T47D (cell line): ENCODE measurements at places on chromosomes 4 and X.

GRCh38 chr4:189048119-189048518 lies 892.6 kb upstream of the FRG1 start:
- no peak for DNase-seq

- DNase-seq: no peak
Measured at GRCh38 chr4:109497511-109497910, 62.5 kb upstream of the MCUB start.

DNA sequence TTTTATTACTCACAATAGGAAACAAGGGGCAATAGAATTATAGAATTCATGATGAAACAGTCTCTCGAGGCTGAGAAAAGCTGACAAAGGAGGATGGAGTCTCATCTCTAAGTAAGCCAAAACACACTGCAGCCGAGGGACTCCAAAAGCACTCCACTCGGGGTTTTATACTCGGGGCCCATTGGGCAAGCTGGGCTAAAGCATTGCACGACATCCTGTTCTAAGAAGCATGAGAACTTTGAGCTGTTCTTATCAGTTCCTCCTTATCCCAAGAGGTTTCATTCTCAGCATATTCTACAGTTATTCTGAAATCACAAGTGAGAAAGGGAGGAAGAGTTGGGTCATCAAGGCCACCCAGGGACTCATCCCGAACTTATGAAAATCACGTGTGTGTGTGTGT lies 1475.5 kb downstream of the PCDH18 start:
- no peak for DNase-seq

DNA sequence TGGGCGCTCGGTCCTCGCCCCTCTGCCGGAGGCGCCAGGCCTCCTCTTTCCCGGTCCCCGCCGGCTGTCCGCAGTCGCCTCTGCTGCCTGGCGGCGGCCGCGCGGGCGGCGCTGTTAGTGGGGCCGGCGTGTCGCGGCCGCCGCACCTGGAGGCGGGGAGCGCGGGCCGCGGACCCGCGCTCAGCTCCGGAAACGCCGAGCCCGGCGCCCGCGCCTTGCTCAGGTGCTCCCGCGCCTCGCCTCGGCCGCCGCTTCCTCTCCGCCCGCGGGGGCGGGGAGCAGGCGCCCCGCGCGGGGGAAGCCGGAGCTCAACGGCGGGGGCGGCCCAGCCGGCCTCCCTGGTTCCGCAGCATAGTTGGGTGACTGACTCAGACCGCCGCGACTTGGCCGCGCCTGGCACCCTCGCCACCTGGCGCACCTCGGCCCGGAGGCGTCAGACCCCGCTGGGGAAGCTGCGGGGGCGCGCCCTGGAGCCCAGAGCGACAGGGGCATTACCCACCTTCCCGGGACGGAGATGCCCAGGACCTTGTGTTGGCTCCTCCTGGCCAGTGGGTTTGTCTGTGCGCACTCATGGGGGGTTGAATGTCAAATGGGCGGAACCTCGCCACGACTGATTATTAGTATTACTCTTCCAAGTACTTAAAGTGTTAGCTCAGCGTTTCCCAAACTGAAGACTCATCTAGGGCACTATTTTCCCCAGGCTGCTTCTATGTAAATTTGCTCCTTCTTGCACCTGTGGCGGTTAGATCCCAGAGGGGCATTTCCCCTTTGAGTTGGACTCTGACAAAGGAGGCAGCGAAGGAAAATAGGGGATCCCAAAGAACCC lies at the start of gene ARAP2:
Gene ARAP2 (minus strand): TSS at position 258 of the 826 bp plus-strand sequence. CDS start 15,028 bp downstream, outside the sequence.
- peak; percentile 66 for DNase-seq

DNA sequence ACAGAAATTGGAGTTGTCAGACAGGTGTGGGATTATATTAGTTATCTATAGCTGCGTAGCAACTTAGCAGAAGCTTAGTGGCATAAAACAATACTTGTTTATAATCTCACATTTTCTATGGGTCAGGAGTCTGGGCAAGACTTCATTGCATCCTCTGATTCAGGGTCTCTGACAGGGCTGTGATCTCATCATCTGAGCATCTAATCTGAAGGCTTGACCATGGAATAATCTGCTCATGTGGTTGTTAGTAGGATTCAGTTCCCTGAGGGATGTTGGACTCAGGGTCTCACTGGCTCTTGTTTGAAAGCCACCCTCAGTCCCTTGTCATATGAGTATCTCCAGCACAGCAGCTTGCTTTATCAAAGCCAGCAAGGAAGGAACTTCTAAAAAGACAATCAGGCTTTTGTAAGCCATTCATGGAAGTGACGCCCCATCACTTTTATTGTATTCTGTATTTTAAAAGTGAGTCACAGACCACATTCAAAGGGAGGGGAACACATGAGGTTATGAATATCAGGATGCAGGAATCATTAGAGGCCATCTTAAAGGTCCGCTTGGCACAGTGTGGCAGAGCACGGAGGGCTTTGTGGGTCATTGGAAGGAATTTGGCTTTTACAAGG lies 37.2 kb upstream of the FAM9B start:
- no peak for DNase-seq

DNA sequence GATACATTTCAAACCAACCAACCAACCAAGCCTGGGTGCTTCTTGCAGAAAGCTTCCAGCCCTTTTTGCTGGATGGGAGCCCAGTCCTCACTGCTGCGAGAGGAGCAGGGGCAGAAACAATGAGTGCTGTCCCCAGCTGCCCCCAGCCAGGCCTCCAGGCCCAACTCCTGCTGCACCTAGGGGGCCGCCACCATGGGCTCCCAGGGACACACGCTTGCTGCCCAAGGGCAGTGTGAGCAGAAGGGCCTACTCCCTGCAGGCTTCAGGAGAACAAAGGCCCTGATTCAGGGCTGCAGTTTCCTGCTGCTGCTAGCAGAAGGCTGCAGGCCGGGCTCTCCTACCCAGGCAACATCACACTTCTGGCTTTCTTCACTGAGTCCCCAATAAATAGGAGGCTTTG lies 37.7 kb upstream of the ENPP6 start:
- no peak for DNase-seq

GRCh38 chrX:71195964-71196649 lies 26.9 kb upstream of the GJB1 start:
- DNase-seq: no peak

DNA sequence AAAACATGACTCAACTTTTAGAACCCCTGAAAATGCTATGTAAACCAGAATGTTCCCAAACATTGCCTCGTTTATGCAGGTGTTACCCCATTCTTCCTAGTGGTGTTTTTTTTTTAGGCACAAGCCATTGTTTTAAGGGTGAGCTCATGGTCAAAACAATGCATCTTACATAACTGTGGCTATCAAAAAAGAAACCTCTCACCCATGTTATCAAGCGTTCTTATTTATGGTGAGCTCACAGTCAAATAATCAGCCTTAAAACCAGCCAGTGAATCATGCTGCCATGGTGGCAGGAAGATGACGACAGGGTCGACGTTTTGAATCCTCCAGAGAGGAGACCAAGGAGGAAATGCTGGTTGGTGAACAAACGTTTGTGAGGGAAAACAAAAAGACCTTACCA lies 195.2 kb downstream of the KDR start:
- no peak for DNase-seq

GRCh38 chrX:136816975-136817374 lies 36.2 kb upstream of the ARHGEF6 start:
- no peak for DNase-seq

DNA sequence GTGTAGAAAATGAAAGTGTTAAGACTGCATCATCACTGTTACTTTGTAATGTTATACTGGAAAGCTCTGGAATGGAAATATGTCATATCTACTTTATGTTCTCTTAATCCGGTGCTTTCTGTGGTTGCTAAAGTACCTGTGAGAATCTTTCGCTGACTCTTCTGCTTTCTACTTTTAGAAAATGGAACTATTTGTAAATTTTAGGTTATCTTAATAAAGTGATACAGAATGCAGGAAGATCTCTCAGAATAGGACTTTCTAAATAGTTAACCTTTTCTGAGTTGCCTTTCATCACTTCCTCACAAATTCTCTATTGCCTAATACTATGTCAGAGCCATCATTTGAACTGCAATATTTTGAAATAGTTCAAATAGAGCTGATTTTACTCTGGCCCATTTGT lies 69.3 kb downstream of the BMP2K start:
- DNase-seq: no peak

DNA sequence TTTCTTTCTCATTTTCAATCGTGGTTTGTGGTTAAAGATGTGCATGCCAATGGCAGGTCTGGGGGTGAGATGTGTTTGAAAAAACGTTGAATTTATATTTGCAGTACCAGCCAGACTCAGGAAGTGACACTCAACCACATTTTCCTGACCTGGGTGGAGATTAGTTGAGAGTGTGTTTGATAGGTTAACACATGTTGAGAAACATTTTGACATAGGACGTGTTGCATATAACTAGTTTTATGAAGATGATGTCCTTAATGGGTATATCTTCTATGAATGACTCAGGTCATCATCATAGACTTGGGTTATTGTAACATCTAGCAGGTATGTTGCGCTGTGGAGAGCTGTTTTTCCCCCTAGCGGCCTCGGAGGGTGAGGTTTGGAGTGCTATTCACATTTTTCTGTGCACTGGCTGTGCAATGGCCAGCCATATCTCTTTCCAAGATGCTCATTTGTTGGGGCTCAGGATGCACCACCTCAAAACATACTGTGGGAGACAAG lies 21.7 kb upstream of the CD38 start:
- DNase-seq: no peak

DNA sequence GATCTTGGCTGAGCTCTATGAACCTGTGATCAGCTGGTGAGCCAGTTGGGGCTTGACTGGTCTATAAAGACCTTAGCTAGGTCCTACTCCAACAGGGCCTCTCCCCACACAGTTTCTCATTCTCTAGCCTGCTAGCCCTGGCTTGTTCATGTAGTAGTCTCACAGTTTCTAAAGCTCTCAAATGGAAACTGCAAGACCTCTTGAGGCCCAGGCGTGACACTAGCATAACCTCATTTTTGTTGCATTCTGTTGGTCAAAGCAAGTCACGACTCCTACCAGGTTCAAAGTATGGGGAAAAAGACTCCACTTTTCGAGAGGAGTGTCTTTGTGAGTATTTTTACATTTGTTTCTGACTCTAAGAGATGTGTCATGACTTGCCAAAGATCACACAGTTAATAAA lies 50.9 kb downstream of the CEP44 start:
- DNase-seq: no peak

DNA sequence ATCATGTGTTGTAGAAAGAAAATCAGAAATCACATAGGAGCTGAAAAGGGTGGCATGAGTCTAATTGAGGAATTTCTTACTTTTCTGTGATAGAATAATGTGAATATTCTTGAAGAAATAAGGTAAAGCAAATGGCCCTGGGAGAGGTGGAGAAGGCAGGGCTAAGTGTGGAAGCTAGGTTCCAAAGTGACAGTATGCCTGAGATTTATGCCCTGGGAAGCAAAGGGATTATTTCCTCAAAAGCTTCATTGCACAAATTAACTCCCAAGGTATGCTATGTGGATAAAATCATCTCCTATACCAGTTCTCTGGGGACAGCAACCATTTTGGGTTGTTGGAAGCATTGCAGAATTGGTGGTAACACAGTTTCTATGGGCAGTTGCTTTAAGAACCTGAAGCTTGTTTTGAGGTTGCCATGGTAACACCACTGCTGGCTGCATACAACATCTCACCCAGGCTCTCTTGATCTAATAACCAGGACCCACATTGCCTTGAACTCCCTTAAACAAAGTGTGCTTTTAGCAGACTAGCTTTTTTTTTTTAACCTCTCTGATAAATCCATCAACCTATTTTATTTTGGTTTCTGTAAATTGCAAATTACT lies 21.0 kb downstream of the MAOA start:
- no peak for DNase-seq

DNA sequence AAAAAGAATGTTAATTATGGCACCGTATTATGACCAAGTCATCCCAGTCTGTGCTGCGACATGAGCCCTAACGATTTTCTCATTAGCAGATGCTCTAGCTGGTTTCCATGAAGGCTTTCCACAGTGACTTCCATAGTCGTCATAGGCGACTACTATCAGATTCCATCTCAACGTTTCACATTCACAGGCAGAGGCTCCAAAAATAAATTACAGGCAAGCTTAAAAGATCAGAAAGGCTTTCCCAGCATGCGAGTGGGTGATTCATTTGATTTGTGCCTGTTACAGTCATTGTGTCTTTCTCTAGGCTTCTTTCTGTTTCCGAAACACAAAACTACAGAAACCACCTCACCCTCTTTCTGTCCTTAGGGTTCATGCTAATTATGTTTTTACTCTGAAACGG lies 43.2 kb downstream of the PALLD start:
- DNase-seq: no peak

DNA sequence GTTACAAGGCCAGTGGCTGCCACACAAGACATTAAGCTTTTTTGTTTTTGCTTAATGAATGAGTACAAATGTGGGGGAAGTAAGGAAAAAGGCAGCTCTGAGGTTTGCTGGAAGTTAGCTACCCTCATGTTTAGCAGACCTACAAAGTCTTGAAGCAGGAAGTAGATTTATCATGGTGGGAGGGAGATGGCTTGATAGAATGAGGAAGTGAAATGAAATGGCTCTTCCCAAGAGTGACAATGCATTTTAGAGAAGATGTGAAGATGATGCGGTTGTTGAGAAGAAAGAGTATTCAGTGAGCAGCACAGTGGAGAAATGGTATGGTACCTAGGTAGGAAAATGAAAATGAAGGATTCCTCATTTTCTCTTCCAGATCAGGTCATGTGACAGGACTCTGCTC lies 108.0 kb downstream of the SLIT2 start:
- DNase-seq: no peak

- no peak for DNase-seq
Measured at GRCh38 chr4:76984788-76985211, 35.2 kb downstream of the SEPTIN11 start.

DNA sequence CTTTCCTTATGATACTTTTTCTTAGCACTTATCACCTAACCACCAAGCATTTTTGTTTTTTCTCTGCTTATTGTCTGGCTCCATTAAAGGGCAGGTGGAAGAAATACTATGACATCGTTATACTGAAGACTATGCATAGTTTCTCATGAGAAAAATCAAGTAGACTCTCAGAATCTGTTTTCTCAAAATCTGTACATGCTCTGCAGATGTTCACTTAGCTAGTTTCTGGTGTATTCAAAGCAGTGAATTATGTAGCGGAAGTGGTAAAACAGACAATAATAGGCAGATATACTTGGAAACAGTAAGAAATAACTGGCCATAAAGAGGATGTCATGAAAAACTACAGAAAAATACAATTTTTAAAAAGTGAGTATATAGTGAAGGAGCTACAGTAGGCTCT lies 146.0 kb downstream of the STIM2 start:
- no peak for DNase-seq

DNA sequence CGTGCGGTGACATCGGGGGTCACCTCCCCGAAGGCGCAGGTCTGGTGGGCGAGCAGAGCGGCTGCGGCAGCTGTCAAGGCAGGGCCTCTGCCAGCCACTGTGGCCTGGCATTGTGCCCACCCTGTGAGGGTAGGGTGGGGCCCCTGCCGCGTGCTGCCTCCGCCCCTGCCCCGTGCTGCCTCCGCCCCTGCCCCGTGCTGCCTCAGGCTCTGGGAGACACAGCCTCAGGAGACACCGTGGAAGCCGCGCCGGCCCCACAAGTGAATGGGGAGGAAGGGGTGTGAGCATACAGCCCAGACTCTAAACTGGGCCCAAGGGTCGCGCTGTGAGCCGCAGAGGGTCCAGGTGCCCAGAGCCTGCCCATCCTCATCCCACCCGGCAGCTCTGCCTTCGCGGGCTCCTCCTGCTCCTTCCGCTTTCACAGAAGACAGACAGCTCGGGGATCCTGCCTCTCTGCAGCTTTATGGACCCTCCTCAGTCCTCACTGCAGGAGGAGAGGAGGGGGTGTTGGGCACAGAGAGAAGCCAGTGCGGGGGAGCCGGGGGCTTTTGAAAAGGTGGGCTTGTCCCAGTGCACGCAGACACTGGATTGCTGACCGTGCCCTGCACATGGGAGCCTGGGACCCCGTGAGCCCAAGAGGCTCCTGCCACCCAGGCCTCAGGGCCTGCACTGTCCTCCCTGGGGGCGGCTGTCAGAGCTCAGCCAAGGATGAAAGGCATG lies 27.4 kb downstream of the PCGF3 start:
- no peak for DNase-seq
